Stimulated activated CD4-positive, alpha-beta T cell treated with anti-CD3 and anti-CD28 coated beads, Interleukin-12 subunit alpha, Interleukin-12 subunit beta, amount 100 ng/mL, for 4 hours (primary cell): ENCODE measurements at places on chromosomes 13 and 19.

GRCh38 chr13:113969973-113970611 is 3.8 kb downstream of the C13orf46 start:
- DNase-seq = no peak

DNA sequence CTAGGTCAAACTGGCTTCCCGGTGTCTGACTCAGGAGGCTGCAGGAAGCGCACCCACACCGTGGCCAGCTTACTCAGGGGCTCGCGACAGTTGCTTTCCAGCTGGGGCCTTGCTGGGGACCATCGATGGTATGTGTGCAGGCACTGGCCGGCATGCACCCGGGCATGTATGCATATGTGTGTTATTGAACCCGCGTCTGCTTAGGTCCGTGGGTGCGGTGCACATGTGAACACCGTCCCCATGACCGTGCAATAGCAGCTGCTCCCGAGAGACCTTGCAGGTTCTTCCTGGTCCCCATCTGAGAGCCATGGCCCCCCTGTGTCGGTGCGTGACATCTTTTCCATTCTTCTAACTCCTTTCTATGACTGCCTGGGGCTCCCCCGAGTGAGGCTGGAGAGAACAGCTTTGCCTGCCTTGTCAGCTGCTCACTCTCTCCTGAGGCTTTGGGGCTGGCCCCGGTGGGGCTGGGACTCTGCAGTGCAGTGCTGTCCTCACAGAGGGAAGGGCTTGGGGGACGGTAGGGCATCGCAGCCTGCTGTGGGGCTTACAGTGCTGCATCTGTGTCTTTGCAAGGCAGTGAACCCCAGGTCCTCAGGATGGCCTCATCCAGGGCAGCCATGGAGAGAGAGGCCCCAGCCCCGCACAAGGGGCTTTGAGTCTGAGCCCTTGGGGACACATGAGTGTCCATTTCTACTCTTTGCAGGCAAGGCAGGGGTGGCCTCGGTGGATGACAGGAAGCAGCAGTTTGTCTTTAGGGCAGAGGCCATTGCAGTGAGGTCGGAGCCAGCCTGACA is 65.1 kb downstream of the CHST8 start:
- DNase-seq = no peak

DNA sequence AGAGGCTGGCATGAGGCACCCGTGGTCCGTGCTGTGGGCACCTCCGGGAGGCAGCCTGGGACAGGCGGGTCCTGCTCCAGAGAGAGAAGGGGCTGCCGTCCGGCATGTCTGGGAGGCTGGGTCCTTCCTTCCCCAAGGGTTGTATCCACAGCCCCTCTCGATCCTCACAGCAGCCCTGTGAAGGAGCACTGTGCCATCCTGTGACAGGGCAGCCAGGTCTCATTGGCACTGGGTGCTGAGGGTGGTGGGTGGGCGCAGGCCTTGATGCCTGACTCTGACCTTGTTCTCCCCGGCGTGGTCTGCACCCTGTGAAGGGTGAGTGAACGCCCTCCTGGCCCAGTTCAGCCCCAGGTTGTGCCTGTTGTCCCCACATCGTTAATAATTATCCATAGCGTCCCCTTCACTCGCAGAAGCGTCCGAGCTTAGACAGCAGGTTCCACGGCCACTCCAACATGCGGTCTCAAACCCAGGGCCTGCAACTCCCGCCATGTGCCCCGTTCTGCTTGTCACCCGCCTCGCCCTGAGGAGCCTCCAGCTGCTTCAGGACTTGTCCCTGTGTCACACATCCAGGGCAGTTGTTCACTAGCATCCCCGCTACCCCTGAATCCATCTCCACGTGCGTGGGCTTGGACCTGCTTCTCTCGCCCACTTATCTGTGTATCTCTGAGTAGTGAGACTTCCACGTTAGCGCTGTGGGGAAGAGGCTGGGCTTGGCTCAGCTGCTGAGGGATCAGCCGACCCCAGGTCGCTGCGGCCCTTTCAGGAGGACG is 10.6 kb downstream of the ATP11A start:
- no peak for DNase-seq

GRCh38 chr19:46932346-46932745 is 71.5 kb downstream of the ARHGAP35 start:
- DNase-seq = no peak

- peak; percentile 15 for DNase-seq
These were observed 115.4 kb downstream of the ABCC4 start for GRCh38 chr13:95185851-95186250.

DNA sequence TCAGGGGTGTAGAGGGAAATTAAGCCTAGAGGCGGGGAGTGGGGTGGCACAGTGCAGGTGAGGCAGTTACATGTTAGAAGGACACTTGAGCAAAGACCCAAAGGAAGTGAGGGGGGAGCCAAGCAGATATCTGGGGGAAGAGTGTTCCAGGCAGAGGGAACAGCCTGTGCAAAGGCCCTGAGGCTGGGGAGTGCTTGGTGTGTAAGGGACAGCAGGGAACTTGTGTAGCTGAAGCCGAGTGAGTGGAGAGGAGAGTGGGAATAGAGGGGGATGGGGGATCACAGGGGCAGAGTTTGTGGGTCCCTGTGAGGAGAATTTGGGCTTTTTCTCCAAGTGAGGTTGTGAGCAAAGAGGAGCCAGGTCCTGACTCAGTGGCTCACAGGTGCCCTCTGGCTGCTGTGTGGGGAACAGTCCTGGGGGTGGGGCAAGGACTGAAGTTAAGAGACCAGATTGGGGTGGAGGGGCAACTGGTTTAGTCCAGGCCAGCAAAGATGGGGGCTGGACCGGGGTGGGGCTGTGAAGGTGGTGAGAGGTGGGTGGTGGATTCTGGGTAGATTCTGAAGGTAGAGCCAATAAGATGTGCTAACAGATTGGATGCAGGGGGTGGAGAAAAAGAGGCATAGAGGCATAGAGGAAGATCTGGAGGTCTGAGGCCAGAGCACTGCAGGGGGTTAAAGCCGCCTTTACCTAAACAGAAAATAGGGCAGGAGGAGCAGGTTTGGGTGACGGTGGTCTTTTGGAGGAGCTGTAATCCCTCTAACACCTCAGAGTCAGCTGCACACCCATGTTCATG is 75.3 kb downstream of the CACNA1A start:
- peak; percentile 46 for DNase-seq

DNA sequence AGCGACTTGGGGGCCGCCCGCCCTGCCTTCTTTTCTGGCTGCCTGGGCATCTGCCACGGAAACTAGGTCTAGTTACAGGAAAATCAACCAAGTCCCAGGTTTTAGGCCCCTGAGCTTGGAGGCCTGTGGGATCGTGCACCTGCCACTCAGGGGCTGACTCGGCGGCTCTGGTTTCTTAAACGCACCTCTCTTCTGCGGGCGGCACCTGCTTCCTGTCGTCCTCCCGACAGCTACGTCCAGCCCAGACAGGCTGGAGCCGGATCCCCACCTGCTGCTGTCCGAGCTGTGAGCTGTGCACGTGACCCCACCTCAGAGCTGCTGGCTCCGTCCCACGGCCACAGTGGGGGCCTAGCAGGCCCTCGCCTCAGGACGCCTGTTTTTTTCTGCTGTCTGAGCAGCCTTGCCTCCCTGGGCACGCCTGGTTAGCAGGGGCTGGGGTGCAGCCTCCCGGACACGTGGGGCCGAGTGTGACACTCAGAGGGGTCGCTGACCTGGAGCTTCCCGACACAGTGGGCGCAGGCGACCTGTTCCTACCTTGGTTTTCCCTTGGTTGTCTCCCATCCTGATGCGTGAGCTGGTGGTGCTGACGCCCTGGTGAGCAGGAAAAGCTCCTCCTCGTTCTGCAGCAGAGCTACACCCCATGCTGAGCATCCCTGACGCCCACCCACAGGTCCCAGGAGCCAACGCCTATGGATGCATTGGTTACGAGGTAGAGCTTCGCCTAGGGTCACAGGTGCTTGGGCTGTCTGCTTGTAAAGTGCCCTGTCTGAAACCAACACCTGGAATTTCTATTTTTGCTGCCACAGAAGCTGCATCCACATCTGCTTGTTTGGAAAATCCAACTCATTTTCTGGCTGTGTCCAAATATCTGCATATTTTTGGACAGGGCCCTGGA is 17.5 kb downstream of the TMEM255B start:
- DNase-seq = no peak

- no peak for DNase-seq
These were observed 169.8 kb downstream of the ATP8A2 start for GRCh38 chr13:25541434-25542123.

GRCh38 chr19:35279985-35280821 is 2.1 kb upstream of the HAMP start:
- DNase-seq = no peak

DNA sequence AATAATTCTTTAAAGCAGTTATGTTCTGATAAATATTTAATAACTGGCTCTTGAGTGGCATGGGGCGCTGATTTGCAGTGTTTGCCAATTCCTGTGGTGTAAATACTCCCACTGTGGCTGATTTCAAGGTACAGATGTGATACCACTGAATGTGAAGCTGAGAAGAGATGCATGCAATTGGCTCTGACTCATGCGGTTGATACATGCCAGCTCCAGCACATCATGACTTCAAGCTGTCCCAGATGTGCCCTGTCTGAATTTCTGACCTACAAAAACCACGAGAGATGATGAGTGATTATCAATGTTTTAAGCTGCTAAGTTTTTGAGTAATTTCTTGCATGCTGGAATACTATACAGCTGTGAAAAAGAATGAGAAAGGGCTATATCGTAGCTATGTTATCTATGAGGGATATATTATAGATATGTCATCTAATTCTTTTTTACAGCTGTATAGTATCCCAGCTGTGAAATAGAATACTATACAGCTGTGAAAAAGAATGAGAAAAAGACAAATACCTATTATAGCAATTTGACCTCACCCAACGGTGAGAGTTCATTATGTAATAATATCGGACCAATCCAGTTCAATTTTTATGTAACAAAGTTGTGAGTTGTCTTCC is 7.6 kb upstream of the ACSBG2 start:
- no peak for DNase-seq

DNA sequence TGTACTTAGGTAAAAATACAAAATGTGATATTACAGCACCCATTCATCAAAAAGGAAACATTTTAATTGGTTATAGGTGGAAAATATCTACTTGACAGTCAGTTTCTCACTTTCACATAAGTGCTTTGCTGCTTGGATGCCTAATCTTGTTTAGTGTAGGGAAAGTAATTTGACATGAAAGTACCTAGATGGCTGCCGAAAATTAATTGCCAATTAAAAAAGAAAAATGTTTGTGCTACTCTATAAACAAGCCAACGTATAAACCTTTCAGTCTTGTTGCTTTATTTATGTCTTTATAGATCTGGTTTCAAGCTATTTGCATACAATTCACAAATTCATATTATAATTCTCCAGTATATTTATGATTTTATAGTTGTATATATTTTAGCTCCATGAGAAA is 729.9 kb downstream of the DACH1 start:
- DNase-seq = no peak

DNA sequence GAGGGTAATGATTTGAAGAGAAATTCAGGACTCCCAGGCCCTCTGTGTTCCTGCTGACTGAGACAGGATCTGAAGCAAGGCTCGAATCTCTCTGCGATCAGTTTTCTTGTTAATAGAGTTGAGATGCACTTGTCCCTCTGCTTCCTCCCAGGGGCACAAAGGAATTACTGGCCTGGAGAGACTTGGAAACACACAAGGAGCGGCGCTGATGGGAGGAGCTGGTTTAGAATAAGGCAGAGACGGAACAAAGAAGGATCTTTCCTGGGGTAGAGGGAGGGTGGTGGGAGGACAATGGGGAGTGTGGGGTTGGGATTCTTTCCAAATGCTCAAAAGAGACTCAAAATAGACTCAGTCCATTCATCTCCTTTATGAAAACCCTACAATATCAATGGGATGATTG is 719.1 kb downstream of the UQCRFS1 start:
- no peak for DNase-seq

GRCh38 chr13:102962430-102962829 is 103.8 kb downstream of the SLC10A2 start:
- DNase-seq = no peak
